COR-L47 (cell line): ENCODE measurements at places on chromosomes 3 and 15.

GRCh38 chr3:149476225-149476624, 1.7 kb downstream of the TM4SF4 start:
- no peak for DNase-seq

DNA sequence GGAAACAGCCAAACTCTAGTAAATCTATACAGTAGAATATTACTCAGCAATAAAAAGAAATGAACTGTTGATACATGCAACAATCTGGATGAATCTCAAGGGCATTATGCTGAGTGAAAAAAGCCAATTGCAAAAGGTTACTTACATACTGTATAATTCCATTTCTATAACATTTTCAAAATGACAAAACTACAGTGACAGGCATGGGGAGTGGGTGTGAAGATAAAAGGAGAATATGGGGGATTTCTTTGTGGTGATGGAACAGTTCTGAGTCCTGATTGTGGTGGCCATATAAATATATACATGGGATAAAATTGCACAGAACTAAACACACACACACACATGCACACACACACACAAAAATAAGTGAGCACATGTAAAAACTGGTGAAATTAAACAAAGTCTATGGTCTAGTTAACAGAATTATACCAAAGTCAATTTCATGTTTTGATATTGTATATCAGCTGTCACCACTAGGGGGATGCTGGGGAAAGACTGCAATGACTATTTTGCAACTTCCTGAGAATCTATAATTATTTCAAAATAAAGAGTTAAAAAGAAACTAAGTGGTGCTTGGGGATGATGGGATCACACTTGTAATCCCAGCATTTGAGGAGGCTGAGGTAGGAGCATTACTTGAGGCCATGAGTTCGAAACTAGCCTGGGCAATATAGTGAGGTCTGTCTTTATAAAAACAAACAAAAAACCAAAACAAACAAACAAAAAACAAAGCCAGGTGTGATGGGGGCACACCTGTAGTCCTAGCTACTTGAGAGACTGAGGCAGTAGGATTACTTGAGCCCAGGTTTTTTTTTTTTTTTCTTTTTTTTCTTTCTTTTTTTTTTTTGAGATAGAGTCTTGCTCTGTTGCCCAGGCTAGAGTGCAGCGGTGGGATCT, 66.0 kb downstream of the SPTSSB start:
- peak; percentile 15 for DNase-seq

DNA sequence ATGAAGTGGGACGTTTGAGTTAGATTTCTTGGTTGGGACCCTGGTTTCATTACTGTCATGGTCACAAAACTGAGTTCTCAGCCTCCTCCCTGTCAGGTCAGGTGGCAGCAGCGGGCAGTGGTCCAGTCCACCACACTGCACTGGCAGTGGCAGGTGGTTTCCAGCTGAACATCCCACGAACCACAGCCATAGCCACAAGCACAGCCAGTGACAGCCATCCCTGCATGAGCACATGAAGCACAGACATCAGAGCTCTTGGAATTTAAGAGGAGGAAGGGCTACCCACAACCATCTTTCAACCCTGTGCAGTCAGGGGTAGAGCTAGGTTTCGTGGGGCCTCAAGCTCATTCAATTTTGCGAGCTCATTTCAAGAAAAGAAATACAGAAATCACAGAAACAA, 1.5 kb downstream of the RETNLB start:
- DNase-seq: no peak

- peak; percentile 89 for DNase-seq
These were observed at the start of gene TAGLN3 for GRCh38 chr3:111998636-111999483. Gene TAGLN3, plus strand, starts transcription at chr3:111998922. Its CDS starts 501 bp downstream, at chr3:111999423.
